ENCODE measurements at places on chromosomes 16 and 17. TPM values are rescaled to one million over a fixed set of nuclear protein-coding genes. Genes with fewer than 3 reads are reported as not detected.
A peak's percentile ranks its signal among the peaks of the same experiment; 100 is the strongest.

The CBFA2T3 gene
- not detected for total RNA-seq

The HBM gene
- not detected for total RNA-seq

The HOXB4 gene
- not detected for total RNA-seq

The PLLP gene
- 0.02 TPM for total RNA-seq

The ZP2 gene
- total RNA-seq, result not detected

DNA sequence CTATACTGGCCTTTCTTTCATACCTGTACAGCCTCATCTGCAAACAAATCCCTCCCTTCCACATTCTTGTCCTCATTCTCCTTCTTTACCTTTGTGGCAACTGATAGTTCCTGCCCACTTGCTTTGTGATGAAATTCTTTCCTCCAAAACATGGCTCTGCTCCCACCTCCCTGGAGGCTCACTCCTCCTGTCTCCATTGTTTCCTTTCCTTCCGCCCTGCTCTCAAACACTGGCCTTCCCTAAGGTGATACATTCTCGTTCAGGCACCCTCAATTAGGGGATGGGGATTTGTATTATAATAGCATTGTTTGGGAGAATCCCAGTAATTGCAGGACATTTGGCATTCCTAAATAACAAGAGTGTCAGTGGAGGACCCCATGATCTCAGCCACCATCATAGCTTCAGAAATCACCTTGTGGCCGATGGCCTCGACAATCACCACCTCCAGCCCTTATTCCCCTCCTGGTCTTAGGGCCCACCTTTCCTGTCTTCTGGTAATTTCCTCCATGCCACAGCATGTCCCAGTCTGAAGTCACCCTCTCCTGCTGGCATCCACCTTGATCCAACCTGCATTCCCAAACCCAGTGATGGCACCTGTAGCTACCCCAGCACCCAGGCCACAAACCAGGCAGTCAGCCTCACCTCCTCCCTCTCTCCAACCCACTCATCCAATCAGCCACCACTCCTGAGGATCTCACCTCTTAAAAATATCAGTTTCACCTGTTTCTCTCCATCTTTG, 7.9 kb downstream of the UNC119 start:
- H3K27ac ChIP-seq, result no peak overlapping the region
- peak; percentile 32 for DNase-seq
- no peaks in the 10 kb centered on the region for H3K27me3 ChIP-seq
- H3K4me3 ChIP-seq, result no peak overlapping the region
- no peaks in the 10 kb centered on the region for H3K4me1 ChIP-seq

- no peak overlapping the region for H3K27ac ChIP-seq
Measured at GRCh38 chr16:88968589-88969280, 8.3 kb downstream of the CBFA2T3 start.

DNA sequence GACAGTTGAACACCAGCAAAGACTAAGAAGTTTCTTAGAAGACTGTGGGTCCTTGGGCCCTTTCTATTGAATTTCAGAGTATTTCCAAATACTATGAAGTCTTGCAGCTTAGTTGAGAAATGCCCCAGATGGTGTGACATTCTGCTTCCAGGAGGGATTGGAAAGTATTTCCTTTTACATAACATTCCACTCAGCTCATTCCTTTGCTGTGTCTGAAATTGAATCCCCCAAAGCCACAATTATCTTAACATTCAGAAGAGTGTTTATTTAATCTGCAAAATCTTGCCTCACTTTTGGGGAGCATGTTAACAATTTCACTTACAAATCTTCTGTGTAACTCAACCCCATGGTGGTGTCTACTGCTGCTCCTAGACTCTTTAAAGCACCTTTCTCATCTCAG, 307.7 kb downstream of the WWOX start:
- H3K27me3 ChIP-seq, result no peaks in the 10 kb centered on the region
- peaks cover 36% of the 10 kb centered on the region for H3K4me1 ChIP-seq
- peaks cover 2% of the 10 kb centered on the region for H3K36me3 ChIP-seq
- peak overlapping the region; percentile 88 for H3K27ac ChIP-seq
- H3K4me3 ChIP-seq, result no peak overlapping the region

- no peak for DNase-seq
- no peak overlapping the region for H3K4me3 ChIP-seq
- H3K36me3 ChIP-seq, result no peaks in the 10 kb centered on the region
- peak overlapping the region; percentile 69 for H3K27ac ChIP-seq
- peaks cover 52% of the 10 kb centered on the region for H3K4me1 ChIP-seq
Measured at GRCh38 chr17:44901411-44901921, 2.2 kb upstream of the EFTUD2 start.

DNA sequence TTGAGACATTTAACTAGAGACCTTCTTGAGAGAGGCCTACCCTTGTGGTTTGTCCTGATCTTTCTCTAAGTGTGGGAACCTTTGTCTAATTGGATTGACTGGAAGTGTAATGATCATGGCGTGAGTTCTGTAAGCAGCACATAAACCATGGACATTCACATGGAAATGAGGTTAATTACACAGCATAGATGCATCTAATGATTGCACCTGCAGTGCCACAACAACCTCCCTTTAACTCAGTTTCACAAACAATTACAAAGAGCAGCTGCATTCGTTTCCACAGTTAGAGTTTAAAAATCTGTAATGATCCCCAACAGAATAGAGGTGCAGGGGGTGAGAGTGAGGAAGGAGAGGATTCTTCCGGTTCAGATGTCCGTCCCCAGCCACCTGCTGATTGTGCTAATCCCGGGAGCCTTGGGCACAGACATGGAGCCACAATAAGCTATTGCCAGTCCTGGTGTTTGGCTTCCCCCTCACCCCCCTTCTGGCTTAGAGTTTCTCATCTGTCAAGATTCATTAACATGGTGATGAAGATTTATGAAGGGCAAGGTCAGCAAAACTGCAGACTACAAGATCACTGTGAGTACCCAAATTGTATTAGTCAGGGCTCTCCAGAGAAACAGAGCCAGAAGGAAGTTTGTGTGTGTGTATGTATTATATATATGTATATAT, 659.2 kb upstream of the SOX9 start:
- H3K4me1 ChIP-seq, result peaks cover 19% of the 10 kb centered on the region
- no peak overlapping the region for H3K27ac ChIP-seq
- DNase-seq, result no peak
- H3K27me3 ChIP-seq, result no peaks in the 10 kb centered on the region
- no peak overlapping the region for H3K4me3 ChIP-seq
- H3K36me3 ChIP-seq, result no peaks in the 10 kb centered on the region

- peaks cover 25% of the 10 kb centered on the region for H3K4me1 ChIP-seq
- peak overlapping the region; percentile 71 for H3K27ac ChIP-seq
- no peak for DNase-seq
Measured at GRCh38 chr17:71329310-71330098, 791.3 kb upstream of the SOX9 start.

Measured in chondrocyte (in vitro differentiated cells).